Jurkat, Clone E6-1 (cell line): ENCODE measurements at places on chromosomes 4 and X.

DNA sequence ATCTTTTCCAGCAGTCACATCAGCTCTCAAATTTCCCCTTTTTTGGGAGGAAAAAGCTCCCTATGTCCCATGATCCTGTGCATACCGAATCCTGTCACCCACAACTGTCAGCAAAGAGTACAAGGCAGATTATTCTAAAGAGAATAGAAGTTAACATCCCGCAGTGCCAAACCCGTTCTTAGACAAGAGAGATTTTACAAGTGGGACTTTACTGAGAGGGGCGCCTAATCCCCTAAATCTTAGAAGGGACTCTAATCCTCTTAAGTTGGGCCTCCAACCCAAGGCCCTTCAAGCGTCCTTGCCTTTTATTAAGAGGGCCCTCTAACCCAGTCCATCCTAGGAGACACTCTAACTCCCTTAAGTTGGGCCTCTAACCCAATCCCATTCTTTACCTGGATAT is 193.9 kb downstream of the CPXCR1 start:
- DNase-seq = no peak

- peak; percentile 1 for DNase-seq
Observed at GRCh38 chrX:91108761-91109160, 325.9 kb upstream of the PABPC5 start.

GRCh38 chr4:56544573-56545131 is 39.1 kb downstream of the ARL9 start:
- peak; percentile 20 for DNase-seq

DNA sequence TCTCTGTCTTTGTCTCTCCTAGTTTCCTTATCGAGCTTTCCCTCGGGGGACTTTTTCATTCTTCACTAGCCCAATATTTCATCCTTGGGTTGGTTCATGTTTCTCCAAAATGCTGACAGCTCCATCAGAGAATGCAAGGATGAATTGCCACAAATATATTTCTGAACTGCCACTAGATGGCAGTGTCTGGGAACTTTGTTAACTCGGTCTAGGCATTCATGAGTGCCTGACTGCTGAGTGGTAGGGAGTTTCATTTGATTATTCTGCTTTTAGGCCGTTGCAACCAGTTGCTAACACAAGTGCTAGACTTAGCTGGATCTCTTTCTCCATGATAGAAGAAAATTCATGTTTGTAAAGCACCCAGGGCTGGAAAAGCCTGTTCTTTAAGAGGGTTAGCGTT is 73.5 kb upstream of the RAP2C start:
- DNase-seq = peak; percentile 36

- DNase-seq = no peak
Observed at GRCh38 chr4:41282366-41282765, 25.6 kb downstream of the UCHL1 start.

DNA sequence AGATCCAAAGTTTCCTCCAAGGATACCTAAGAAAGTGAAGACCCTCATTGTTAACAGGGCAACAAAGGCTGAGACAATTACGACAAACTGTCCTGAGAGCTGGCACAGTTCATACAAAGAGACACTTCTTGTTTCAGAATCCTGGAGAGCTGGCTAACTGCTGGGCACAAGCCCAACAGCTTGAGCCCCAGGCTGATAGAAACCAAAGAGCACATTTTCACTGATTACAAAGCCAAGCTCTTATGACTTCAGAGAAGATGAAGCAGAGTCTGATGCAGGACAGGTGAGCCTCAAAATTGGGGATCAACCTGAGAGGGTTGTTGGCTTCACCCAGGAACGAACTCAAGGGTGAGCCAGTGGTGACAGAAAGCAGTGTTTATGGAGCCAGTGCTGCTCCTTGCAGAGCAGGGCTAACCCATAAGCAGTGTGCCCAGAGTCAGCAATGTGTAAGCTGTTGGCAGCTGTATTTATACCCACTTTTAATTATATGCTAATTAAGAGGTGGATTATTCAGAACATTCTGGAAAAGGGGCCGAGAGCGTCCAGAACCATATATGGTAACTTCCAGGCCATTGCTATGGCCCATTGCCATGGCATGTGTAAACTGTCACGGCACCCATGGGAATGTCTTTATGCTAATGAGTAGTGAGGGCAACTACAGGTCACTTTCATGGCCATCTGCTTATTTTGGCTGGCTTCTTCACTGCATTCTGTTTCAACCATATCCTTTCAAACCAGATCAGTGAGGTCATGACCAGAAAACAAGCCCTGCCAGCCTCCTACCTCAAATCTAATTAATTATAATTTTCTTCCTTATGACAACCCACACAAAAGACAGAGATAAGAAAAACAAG is 183.7 kb downstream of the EVC2 start:
- no peak for DNase-seq

DNA sequence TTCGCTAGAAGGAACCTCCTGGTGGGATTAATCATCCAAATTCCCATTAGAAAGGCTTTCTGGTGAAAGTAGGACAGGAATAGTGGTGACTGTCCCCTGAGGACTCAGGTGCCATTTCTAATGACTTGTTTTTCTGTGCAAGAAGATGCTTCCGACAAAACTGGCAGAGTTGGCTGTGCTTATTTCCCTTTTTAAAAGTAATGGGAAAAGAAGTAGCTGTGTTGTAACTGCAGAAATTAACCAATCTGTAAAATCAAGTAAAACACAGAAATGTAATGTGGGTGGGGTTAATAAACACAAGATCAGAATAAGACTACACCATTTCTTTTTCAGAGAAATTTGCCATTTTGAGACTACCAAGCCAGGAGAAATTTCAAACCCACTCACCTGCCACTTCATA is 55.0 kb upstream of the FAM9B start:
- no peak for DNase-seq

- DNase-seq = no peak
Observed at GRCh38 chr4:176475067-176475466, 155.3 kb downstream of the SPCS3 start.

- DNase-seq = no peak
Observed at GRCh38 chr4:159238631-159239030, 135.8 kb downstream of the RAPGEF2 start.

- DNase-seq = no peak
Observed at GRCh38 chr4:141705747-141706377, 69.5 kb downstream of the IL15 start.

DNA sequence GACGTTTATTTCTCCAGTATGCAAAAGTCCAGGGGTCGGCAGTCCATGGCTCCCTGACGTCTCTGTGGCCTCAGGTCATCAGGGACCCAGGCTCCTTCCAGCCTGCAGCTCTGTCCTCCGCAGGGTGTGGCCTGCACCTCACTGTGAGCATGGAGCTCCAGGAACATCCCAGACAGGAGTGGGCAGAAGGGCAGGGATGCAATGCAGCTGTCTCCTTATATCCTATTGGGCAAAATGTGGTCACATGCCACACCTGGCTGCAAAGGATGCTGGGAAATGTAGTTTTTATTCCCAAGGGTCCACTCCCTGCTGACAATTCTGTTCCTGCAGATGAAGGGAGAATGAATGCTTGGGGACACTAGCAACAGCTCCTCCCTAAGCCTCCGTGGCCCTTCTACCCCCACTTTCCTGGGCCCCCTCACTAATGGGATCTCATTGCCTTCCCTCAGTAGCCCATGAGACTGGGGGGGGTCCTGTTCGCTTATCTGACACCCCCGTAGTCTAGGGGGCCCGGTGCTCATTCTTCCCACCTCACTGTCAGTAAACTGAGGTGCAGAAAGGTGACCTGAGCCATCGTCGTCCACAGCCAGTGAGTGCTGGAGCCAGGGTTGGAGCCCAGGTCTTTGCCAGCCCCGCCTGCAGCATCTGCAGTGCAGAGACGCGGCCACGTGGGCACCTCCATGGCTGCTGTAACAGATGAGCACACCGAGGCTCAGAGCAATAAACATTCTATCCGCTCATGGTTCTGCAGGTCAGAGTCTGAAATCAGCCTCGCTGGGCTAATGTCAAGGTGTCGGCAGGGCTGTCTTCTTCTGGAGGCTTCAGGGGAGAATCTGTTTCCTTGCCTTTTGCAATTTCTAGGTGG is 5.9 kb upstream of the GRPEL1 start:
- peak; percentile 31 for DNase-seq

- no peak for DNase-seq
Observed at GRCh38 chr4:184932343-184932742, 85.9 kb upstream of the HELT start.

DNA sequence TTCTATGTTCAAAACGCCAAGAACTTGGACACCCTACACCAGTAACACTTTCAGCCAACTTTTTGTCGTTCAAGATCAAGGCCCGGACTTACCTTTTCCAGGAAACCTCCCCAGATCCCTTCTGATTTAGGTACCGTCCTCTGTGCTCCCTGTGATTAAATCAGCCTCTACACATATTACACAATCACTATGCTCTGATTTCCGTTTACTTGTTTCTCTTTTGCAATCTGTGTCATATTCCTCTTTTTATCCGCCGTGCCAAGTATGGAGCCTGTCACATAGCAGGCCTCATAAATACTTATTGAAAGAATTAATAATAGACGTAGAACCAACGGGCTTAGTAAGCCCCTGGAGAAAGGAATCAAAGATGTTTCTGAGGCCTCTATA is 722 bp upstream of the TMEM33 start:
- no peak for DNase-seq

DNA sequence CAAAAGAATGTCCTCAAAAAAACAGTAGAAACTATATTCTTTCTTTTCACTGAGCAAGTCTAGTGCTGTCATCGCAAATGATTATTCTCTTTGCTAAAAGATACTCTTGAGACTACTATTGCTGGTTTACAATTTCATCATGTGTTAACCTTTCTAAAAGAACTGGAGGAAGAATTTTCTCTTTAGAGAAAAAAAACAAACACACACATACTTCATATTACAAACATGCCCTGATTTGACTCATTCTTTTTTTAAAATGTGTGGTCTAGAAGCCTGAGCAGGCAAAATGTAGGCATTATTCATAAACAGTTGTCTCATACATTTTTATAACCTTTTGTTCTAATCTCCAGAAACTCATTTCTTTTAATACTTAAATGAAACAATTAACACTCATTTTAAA is 60.6 kb upstream of the FAT4 start:
- no peak for DNase-seq

DNA sequence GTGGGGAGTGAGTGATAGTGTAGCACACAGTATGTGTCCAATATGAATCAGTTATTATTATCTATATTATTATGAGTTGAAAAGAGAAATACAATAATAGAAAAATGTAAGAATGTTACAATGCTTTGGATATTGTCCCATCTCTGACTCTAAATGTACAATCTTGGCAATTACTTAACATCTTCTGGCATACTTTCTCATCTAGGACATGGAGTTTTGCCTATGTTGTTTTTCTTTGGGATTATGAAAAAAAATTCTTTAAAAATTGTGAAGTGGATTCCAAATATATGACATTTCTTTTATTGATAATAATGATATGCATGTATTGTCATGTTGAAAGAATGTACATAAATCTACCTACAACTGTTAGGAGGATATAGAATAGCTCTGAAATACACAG is 84.1 kb downstream of the TBCK start:
- DNase-seq = no peak

DNA sequence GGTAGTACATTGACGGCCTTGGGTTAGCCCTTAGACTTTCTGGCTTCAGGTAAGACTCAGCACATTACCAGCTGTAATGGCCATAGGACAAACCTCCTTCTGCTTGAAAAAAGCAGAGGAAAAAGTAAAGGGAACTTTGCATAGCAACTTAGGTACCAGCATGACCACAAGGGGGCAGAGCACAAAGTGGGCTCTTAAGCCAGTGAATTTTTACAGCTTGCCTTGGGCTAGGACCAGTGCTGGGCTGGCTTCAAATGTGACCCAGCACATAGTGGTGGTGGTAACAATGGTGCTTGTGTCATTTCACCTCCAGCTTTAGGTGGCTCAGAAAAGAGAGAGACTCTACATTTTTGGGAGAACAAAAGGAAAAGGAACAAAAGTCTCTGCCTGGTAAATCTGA is 66.1 kb downstream of the KLHL4 start:
- peak; percentile 0 for DNase-seq

DNA sequence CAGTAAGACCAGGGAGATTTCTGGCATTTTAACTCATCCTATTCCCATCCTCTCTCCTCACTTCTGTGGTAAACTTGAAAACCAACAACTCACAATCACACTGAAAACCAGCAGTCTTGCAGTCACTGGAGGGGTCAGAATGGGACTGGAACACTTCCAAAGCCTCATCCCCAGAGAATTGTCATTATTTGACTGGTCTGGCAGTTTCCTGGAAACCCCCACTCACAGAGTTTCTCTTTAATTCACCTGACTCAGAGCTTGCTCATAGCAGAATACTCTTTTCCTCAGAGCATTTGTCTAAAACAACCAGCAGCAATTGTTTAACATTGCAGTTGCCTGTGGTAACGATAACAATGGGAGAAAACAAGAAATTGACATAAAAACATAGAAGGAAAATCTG is 7.3 kb upstream of the RAB9B start:
- DNase-seq = no peak

- DNase-seq = no peak
Observed at GRCh38 chrX:12885508-12885907, 18.6 kb downstream of the TLR7 start.

DNA sequence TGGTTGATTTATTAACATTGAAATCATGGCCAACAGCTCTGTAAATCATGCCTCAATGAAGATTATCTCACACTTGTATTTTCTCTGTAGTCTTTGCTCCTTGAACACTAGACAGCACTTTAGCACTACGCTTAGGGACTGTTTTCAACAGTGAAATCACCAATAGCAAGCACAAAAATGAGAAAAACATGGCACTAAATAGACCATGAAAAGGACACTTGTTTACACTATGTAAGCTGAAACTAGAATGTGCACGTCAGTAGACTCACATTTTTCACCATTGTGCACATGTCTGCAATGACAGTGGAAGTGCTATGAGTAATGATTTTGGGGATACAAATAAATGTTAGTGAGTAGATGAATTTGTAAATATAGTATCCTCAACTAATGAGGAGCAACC is 3.1 kb downstream of the BMP2K start:
- DNase-seq = no peak

DNA sequence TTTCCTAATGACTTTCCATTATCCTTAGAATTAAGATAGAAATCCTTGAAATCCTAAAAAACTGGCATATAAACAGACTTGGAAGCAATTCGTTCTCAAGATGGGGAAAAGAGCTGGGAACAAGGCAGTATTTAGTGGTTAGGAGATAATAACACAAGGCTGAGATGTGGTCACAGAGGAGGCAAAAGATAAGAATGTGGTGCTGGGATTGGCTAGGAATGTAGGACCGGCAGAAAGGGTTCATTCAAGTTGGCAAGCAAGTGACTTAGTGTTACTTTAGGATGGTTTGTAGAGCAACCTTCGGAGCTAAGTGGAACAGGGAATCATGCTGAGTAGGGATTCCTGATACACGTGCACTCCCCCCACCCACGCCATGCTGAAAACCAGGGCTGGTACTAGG is 121.9 kb upstream of the RPS6KA3 start:
- no peak for DNase-seq

- DNase-seq = no peak
Observed at GRCh38 chr4:101192244-101192643, 155.1 kb downstream of the PPP3CA start.

GRCh38 chrX:54177306-54177705 is 5.7 kb downstream of the FAM120C start:
- no peak for DNase-seq
